Aorta (tissue), 5 donors: ENCODE measurements at places on chromosomes 4 and X. TPM values are rescaled to one million over a fixed set of nuclear protein-coding genes. Genes with fewer than 3 reads are reported as not detected.
A peak's percentile ranks its signal among the peaks of the same experiment; 100 is the strongest.

- no peaks in the 10 kb centered on the region for H3K36me3 ChIP-seq
- H3K27me3 ChIP-seq, result no peaks in the 10 kb centered on the region
- no peaks in the 10 kb centered on the region for H3K4me1 ChIP-seq
- DNase-seq, result no peak
- H3K27ac ChIP-seq, result no peak overlapping the region
Measured at GRCh38 chr4:40684404-40684803, 54.7 kb upstream of the RBM47 start.

GRCh38 chr4:154643493-154643892 lies 31.0 kb upstream of the FGG start:
- H3K4me3 ChIP-seq, result no peak overlapping the region
- no peaks in the 10 kb centered on the region for H3K4me1 ChIP-seq
- DNase-seq, result no peak
- no peaks in the 10 kb centered on the region for H3K27me3 ChIP-seq
- no peaks in the 10 kb centered on the region for H3K36me3 ChIP-seq

- H3K36me3 ChIP-seq, result peaks cover 9% of the 10 kb centered on the region
- DNase-seq, result peak; percentile 85
- H3K27me3 ChIP-seq, result no peaks in the 10 kb centered on the region
- H3K27ac ChIP-seq, result no peak overlapping the region
- H3K4me1 ChIP-seq, result no peaks in the 10 kb centered on the region
Measured at GRCh38 chr4:112321776-112322684, 24.9 kb downstream of the ALPK1 start.

DNA sequence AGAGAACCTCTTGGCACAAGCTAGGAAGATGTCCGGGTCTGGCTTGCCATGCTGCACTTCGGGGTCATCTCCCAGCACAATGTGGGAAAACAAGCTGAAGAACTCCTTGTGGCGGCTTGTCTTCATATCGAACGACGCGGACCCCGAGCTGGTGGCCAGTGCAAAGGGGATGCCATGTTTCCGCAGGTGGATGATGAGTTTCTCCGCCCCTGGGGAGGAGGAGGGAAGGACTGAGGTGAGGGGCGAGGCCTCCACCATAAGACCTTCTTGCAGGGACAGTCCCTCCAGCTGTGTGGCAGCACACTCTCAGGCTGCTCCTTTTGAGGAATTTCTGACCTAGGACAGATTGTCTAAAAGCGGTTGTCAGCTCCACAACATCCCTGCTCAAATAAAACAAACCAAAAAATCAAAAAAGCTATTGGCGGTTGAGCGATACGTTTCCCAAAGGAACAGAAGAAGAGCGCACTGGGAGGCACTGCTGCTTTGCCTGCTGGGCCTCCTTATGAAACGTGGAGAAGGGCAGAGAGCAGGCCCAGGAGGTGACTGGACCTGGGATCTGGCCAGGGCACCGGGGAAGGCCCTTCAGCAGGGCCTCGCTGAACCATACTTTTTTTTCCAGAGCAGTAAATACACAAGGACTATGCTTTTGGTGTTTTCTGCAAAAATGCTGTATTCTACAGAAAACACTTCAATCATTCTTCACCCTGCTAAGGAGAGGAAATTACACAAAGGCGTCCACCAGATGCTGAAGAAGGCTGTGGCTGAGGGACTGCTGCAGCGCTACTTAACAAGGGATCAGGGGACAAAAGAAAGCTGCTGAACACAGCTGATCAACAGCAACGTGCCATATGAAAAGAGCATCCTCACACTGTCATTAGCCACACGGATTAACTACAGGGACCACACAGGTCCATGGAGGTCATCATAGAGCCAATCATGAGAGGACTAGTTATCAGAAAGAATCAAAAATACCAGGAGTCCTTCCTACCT lies 70.0 kb upstream of the STS start:
- DNase-seq, result no peak
- no peaks in the 10 kb centered on the region for H3K36me3 ChIP-seq

- no peaks in the 10 kb centered on the region for H3K4me1 ChIP-seq
- H3K27ac ChIP-seq, result no peak within 1 kb of the TSS
- no peak for DNase-seq
- H3K36me3 ChIP-seq, result no peaks in the 10 kb centered on the region
- H3K27me3 ChIP-seq, result no peaks in the 10 kb centered on the region
Measured at GRCh38 chr4:69860052-69860451, at the start of gene SULT1E1. Gene SULT1E1, minus strand, starts transcription at chr4:69860145. Its CDS starts 2,501 bp downstream, at chr4:69857644.

DNA sequence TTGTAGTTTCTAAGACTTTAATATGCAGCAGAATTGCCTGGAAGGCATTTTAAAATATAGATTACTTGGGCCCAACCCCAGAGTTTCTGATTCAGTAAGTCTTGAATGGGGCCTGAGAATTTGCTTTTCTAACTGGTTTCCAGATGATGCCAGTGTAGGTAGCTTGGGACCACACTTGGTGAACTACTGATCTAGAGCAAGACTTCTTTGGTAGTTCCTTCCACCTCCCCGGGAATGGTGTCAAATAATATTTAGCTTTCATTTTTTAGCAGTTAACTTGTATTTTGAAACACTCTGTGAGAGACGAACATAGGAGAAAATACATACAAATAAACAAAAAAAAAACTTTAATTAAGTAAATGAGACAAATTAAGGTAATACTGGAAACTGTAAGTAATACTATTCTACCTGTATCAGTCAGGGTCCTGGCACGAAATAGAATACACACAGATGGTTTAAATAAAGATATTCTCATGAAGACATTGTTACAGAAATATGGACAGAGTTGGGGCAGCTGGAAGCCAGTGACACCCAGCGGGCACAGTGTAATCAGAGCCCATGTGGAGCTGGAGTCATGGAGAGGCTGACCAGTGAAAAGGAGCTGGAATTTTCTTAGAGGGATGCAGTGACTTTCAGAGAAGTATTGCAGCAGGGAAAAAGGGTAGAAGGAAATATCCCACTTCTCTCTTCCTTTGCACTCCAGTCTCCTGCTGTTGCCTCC lies 905.7 kb downstream of the CCSER1 start:
- DNase-seq, result no peak
- H3K27me3 ChIP-seq, result no peaks in the 10 kb centered on the region
- H3K36me3 ChIP-seq, result no peaks in the 10 kb centered on the region
- H3K4me1 ChIP-seq, result no peaks in the 10 kb centered on the region

DNA sequence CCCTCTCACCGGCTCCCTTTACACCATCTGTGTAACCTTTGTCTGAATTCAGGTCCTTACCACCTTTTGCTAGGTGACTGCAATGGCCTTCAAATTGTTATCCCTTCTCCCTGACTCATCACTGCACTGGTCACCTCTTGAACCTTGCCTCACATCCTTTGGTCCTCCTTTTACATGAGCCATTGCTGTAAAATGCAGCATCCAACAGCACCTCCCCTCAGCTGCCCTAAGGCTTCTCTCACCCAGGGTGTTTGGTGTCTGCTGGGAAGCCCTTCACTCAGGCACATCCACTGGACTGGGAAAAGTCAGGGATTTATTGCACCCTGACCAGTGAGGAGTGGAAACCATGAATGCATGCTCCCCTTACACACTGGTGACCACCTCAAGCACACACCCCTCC lies 192.5 kb upstream of the GATB start:
- no peaks in the 10 kb centered on the region for H3K27me3 ChIP-seq
- DNase-seq, result no peak
- no peak overlapping the region for H3K27ac ChIP-seq

GRCh38 chr4:80492761-80493160 lies 157.2 kb downstream of the CFAP299 start:
- H3K27me3 ChIP-seq, result no peaks in the 10 kb centered on the region
- H3K36me3 ChIP-seq, result no peaks in the 10 kb centered on the region
- H3K4me3 ChIP-seq, result no peak overlapping the region
- no peaks in the 10 kb centered on the region for H3K4me1 ChIP-seq

- no peaks in the 10 kb centered on the region for H3K36me3 ChIP-seq
- no peaks in the 10 kb centered on the region for H3K27me3 ChIP-seq
- no peaks in the 10 kb centered on the region for H3K4me1 ChIP-seq
- no peak overlapping the region for H3K27ac ChIP-seq
- no peak for DNase-seq
Measured at GRCh38 chr4:176753049-176753448, 39.7 kb downstream of the VEGFC start.

DNA sequence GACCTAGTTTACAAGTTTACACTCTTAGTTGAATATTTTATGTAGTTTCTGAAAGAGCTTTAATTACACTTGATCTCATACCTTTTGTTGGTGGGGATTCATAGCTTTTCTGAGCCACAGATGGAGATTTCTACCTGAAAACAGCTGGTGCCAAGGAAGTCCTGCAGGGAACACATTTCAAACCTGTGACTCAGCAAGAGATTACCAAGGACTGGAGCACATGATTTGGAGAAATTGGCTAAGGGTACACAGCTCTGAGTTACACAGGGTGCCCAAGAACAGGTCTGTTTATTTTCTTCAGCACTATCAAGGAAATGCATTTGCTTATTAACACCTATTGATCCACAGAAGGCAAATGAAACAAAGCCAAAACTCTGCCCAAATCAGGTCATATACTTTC lies 691.5 kb downstream of the KCTD8 start:
- no peak for DNase-seq
- no peak overlapping the region for H3K27ac ChIP-seq

DNA sequence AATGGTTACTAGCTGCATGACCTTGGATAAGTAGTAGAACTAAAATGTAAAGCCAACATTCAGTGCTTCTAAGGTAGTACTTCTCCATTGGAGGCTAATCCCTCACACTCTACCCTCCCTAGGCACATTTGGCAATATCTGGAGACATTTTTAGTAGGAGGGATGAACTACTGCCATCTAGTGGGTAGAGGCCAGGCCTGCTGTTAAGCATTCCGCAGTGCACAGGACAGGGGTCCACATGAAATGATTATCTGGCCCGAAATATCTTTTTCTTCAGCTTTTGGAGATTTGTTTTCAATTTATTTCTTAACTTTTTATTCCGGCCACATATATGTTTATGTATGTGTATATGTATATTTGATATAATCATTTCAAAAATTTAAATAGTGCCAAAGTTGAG lies 36.0 kb upstream of the SPANXC start:
- no peaks in the 10 kb centered on the region for H3K4me1 ChIP-seq
- no peaks in the 10 kb centered on the region for H3K36me3 ChIP-seq
- H3K27ac ChIP-seq, result no peak overlapping the region
- DNase-seq, result no peak
- H3K27me3 ChIP-seq, result no peaks in the 10 kb centered on the region
- no peak overlapping the region for H3K4me3 ChIP-seq

- DNase-seq, result no peak
- no peaks in the 10 kb centered on the region for H3K27me3 ChIP-seq
- no peak overlapping the region for H3K27ac ChIP-seq
Measured at GRCh38 chr4:186557061-186557460, 1.7 kb upstream of the MTNR1A start.

GRCh38 chrX:36963852-36964251 lies 44.3 kb upstream of the FAM47C start:
- DNase-seq, result no peak
- H3K4me1 ChIP-seq, result no peaks in the 10 kb centered on the region
- no peak overlapping the region for H3K27ac ChIP-seq
- no peak overlapping the region for H3K4me3 ChIP-seq

- DNase-seq, result no peak
- no peaks in the 10 kb centered on the region for H3K27me3 ChIP-seq
Measured at GRCh38 chrX:44735498-44735897, 108.3 kb upstream of the DUSP21 start.

DNA sequence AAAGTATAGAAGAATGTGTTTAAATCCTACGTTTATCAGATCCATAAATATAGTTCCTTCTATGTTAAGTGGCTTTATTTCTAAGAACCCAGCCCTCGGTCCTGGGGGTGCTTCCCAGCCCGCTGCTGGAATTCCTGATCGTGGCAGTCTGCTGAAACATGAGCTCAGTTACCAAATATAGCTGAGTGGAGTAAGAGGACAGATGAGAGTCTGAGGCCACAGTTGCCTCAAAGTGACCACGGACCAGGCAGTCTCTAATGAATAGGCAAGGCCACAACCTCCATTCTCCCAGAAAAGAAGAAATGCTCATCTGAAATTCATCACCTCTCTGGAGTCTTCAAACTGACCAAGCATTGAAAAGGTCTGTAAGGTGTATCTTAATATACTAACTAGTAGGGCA lies at the start of gene PALLD:
PALLD (plus strand) TSS at position 219 of the 400 bp plus-strand sequence.
- H3K36me3 ChIP-seq, result no peaks in the 10 kb centered on the region
- no peak within 1 kb of the TSS for H3K27ac ChIP-seq
- H3K4me1 ChIP-seq, result no peaks in the 10 kb centered on the region
- H3K27me3 ChIP-seq, result no peaks in the 10 kb centered on the region
- H3K4me3 ChIP-seq, result no peak within 1 kb of the TSS
- DNase-seq, result no peak

DNA sequence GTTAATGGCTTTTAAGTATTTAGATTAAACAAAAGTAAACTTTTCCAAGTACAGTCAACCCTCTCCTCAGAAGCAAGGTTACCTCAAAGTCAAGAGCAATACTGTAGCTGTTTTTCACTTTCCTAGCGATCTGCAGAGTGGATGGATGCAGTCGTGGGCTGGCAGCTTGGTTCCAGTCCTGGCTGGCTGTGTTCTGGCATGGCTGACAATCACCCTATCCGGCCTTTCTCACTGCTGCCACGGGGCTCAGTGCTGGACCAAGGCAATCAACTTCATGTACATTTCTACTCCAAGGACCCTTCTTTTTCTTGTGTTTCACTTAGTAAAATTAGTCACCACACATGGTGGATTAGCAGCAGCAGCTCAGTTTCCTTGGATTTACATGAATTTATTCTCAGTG lies 208.3 kb downstream of the GABRB1 start:
- no peaks in the 10 kb centered on the region for H3K4me1 ChIP-seq
- H3K4me3 ChIP-seq, result no peak overlapping the region
- H3K27me3 ChIP-seq, result no peaks in the 10 kb centered on the region
- no peak overlapping the region for H3K27ac ChIP-seq
- no peaks in the 10 kb centered on the region for H3K36me3 ChIP-seq
- DNase-seq, result no peak

NEIL3 gene
- 0.99 TPM for total RNA-seq

PRR32 gene
- total RNA-seq, result not detected

NUP62CL gene
- 0.96 TPM for total RNA-seq

COL4A6 gene
- total RNA-seq, result 2.7 TPM

LUZP4 gene
- total RNA-seq, result not detected

EMCN gene
- 78.1 TPM for total RNA-seq

CXCL3 gene
- total RNA-seq, result 12.1 TPM

XAGE2 gene
- not detected for total RNA-seq

SLC39A8 gene
- 16.5 TPM for total RNA-seq

GPR78 gene
- total RNA-seq, result 0.48 TPM

CCNG2 gene
- 54.2 TPM for total RNA-seq

RS1 gene
- not detected for total RNA-seq

BEX3 gene
- 83.7 TPM for total RNA-seq

WDR17 gene
- 3.0 TPM for total RNA-seq

MEPE gene
- not detected for total RNA-seq
